ENCODE measurements at places on chromosomes 6 and 20.

DNA sequence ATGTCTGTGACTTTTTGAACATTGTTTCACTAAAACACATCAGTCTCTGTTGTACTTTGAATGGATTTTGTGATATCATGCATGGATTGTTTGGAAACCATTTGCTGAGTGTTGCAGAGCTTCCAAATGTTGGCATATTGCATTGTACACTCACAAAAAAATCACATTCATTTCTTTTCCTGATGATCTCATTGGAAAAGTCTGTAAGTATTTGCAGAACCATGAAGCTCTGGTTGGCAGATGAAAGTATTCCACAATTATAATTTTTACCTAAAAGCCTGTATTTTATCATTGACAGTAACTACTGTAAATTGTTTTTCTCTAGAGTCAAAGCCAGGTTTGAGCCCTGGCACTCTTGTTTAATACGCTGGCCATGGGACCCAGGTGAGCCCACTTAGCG lies 42.1 kb downstream of the VAPB start:
- no peak for DNase-seq

- no peak for DNase-seq
Observed at GRCh38 chr6:159739341-159739740, 12.0 kb downstream of the WTAP start.

GRCh38 chr6:25136854-25137253 lies 142.3 kb upstream of the CARMIL1 start:
- DNase-seq: no peak

DNA sequence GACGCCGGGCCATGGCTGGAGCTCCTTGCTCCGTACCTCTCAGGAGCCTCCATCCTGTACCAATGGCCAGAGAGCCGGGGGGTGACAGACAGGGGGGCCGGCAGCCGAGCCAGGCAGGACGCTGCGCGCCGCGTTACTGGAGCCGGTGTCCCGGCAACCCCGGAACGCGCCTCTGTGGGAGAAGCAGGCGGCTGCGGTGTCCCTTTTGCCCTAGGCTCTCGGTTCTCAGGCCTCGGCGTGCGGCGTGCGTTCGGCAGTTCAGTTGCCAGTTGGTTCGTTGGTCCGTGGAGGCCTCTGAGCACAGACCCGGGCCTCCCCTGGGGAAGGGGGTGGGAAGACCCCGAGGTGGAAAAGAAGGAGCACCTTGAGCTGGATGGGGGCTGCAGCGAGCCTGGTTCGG lies at the start of gene SPATS1:
Gene SPATS1, plus strand, starts transcription at position 162 of the 400 bp plus-strand sequence. CDS start 446 bp downstream, outside the sequence.
- DNase-seq: no peak

GRCh38 chr6:167974640-167975344 lies 22.7 kb upstream of the KIF25 start:
- no peak for DNase-seq

DNA sequence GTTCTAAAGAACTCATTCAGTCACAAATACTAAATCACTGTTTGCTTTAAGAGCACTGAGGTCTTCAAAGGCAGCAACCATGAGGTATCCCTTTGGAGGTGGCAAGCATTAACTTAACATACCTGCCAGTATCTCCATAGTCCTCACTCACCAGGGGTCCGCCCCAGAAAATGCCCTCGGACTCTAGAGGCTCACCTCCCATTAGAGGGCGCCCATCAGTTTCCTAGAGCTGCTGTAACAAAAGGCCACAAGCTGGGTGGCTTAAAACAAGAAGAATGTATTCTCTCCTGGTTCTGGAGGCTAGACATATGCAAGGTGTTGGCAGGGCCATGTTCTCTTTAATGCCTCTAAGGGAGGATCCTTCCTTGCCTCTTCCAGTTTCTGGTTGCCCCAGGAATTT lies 12.0 kb upstream of the RNGTT start:
- DNase-seq: no peak

GRCh38 chr6:85348643-85349042 lies 101.2 kb upstream of the NT5E start:
- no peak for DNase-seq

GRCh38 chr6:66896415-66896814 lies 1189.4 kb upstream of the EYS start:
- DNase-seq: no peak

GRCh38 chr6:139701695-139702094 lies 327.2 kb upstream of the CITED2 start:
- no peak for DNase-seq
